ENCODE measurements at places on chromosomes 2 and 18.

- ATAC-seq = no peak
Observed at GRCh38 chr18:58402247-58402646, 226.6 kb downstream of the ALPK2 start.

DNA sequence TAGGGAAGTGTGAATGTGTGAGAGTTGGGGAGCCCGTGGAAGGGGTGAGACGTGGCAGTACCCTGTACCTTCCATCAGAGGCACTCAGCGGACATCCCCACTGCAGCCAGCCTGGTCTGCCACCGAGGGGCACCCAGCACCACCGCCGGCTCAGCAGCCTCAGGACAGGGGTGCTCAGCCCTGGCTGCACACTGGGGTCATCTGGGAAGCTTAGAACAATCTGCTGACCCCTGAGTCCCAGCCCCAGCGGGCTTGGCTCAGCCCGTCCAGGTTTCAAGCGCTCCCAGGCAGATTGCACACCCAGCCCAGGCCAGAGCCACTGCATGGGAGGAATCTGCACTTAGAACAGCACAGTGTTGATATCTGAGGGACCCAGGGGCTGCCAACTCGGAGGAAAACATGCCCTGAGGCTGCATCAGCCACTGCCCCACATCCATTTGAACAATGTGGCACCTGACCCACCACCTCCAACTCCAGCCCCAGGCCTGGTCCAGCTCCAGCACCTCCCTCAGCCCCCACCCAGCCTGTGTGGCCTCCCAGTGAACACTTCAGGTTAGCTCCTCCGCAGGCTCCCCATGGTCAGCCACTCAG, 147.1 kb upstream of the OTOS start:
- ATAC-seq = no peak

GRCh38 chr2:63871864-63872263, 30.2 kb downstream of the UGP2 start:
- ATAC-seq = no peak

DNA sequence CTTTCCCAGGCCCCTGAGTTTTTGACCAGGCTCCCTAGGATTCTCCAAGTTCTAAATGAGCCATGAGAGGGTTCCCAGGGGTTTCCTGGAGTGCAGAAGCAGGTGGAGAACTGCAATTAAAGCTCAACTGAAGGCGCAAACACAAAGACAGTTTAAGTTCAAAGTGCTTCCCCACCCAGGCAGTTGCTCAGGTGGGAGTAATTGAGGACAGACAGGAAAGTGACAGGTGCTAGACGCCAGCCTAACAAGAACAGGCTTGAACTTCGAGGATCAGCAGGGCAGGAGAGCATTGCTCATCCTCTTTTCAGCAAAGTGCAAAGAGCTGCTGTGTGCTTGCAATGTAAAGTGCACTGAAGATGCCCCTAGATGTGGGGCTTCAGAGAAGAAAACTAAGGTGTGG, 77.2 kb upstream of the ST8SIA3 start:
- ATAC-seq = no peak

- ATAC-seq = no peak
Observed at GRCh38 chr2:159811232-159811631, 13.2 kb upstream of the CD302 start.

- ATAC-seq = no peak
Observed at GRCh38 chr2:18301421-18302139, 258.9 kb downstream of the RDH14 start.

DNA sequence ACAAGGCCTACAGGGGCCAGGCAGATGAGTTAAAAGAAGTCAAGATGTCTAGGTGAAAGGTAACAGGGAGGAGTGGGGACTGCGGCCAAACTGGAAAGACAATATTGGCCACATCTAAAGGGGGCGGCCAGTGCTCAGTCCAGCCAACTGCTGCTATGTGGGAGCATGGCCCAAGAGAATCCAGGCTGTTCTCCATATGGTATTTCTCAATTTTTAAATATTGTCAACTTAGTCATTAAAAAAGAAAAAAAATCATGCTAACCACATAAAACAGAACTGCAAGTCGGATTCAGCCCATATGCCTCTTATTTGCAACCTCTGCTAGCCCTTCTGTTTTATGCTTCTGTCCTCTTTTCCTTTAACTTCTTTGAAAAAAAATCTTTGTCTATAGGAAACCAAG, 14.8 kb downstream of the TRABD2A start:
- no peak for ATAC-seq

DNA sequence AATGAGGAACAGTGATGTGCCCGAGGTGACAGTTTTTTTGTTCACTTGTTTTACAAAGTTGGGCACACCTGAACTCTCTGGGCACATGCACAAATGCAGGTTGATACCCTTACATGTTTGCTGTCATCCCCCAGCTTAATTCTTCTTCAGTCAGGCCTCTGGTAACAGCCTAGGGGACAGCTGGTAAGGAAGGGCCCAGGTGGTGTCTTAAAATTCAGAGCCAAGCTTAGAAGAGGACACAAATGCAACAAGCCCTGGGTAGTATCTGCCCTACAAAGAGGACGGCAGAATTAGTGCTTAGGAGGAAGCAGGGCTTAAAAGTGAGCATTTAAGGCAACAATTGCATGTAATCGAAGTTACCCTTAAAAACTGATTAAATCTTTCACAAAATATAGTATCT, 171.9 kb upstream of the ACAA2 start:
- no peak for ATAC-seq

- ATAC-seq = no peak
Observed at GRCh38 chr18:74480149-74480651, 16.0 kb upstream of the CNDP2 start.

All from activated T-helper 17 cell treated with anti-CD3 and anti-CD28 coated beads, Interleukin-2, amount 50 U/mL, for 72 hours (primary cell).